SHP77 (cell line): ENCODE measurements at places on chromosomes 11 and 22.

DNA sequence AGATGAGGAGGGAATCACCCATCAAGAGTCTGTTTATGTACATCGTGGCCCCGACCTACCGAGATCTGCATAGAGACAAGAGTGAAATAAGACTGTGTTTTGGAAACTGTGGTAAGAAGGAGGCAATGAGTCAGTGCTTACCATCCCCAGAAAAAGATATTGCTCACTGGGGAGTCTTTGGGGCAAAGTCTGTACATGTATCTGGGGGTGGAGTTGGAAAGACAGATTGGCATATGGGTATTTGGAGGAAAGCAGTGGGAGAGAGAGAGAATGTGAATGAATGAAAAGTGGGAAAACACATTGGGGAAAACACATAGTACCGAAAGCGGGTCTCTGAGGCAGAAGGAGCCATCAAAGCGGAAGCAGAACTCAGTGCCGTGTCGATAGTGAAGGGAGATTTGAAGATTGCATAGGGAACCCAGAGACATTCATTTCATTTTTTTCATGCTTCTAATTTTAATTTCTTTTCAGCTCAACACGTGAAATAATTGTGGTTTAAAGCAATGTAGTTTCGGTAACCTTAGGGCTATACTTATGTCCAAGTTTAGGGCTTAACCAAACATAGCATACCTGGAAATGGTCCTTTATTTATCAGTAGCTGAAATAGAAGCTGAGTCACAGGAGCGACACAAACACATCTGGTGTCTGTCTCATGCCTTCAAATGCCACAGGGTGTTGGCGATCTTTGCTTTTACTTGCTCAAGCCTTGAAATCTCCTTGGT lies 98.6 kb upstream of the CD44 start:
- no peak for DNase-seq

DNA sequence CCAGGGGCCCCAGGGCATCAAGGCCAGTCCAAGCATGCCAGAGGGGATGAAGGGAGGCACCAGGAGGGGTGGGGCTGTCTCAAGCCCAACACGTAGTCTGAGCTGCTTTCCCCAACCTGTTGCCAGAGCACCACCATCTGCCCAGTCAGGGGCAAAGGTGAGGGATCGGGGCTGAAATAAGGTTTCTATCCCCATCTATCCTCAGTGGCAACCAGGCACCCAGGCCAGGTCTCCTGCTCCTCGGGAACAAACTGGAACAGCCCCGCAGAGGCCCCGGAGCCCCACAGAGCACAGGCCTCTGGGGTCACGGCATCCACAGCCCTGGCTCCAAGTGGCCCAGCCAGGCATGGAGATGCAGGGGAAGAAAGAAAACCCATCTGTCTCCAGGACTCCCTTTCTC lies 19.3 kb downstream of the STARD10 start:
- no peak for DNase-seq

DNA sequence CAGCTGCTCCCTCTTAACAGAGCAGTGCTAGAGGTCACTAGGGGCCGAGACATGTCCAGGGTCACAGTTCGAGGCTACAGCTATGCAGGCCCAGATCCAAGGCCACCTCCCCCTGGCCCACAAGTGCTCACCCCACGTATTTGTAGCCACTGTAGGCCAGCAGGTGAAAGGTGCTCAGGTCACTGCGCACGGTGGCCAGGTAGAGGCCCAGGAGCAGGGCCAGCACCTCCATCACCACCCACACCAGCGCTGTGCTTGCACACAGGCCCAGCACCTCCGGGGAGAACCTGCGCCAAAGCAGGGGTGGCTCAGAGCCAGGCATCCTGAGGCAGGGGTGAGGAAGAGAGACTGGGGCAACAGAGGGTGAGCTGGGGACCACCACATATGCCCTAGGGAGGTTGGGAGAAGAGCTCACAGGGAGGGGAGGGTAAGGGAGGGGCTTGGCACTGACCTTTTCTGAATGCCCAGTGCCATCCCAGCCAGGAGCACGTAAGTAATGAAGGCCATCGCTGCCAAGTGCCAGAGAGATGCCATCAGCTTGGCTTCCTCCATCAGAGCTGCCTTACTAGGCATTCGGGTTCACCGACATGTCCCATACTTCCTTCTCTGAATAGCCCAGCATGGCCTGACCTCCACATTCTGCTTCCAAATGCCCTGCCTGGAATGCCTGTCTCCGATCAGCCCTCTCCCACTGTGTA lies 3.5 kb downstream of the YIF1A start:
- DNase-seq: no peak

DNA sequence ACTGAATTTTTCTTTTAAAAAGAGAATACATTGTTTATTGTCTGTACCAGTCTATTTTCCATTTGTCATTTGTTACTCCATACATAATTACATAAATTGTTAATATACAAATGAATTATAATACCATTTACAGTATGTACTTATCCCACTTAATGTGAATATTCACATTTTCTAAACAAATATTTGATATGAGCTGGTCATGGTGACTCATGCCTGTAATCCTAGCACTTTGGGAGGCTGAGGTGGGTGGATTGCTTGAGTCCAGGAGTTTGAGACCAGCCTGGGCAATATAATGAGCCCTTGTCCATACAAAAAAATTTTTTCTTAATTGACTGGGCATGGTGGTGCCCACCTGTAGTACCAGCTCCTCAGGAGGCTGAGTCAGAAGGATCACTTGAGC lies 6.8 kb downstream of the SC5D start:
- no peak for DNase-seq

- DNase-seq: no peak
Measured at GRCh38 chr11:35289821-35290220, 129.5 kb downstream of the SLC1A2 start.

DNA sequence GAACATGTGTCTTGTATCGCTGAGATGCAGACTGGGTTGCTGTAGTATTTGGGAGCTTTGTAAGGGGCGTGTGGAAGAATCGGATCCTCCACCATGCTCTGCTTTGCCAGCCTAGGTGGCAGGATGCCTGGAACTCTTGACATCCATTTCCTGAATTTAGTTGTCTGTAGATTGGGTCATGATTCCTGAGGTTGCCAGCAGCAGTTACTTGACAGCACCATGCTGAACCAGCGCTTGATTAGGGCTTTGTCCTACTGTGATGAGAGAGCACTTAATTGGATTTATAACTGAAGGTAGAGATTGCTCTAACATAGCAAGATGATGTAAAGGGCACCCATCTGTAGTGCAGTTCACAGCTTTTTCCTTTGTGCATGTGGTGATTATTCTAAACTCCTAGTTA lies 75.6 kb upstream of the HORMAD2 start:
- DNase-seq: no peak

DNA sequence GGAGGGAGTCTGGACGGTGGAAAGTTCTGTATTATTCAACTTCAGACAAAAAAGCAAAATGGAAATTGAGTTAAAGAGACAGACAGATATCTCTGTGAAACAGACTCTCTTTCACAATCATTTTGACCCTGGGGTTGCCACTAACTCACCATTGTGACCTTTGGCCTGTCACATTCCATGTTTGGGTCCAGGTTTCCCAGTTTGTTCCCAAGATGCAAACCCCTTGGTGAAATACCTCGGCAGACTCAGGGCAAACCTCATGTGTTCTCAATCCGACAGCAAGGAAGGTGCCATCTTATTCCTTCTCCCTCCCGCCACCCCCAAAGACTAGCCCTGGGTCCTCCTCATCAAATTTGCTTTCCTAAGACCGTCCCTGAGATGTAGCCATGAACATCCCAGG lies 41.8 kb downstream of the GALNT18 start:
- no peak for DNase-seq

DNA sequence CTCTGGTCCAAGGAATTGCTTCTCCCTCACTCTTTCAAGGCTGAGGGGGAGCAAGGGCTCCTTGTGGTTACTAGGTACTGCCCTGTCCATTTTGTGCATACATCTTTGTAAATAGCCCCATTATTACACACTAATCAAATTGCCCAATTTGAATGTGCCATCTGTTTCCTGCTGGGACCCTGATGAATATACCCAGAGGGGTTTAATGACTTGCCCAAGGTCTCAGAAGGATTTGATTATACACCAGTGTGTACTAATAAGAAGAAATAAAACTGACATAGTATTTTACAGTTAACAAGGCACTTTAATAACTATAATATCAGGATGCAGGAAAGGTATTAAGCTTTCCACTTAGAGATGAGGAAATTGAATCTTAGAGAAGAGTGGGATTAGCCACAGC lies 64.6 kb upstream of the PTPRJ start:
- no peak for DNase-seq

DNA sequence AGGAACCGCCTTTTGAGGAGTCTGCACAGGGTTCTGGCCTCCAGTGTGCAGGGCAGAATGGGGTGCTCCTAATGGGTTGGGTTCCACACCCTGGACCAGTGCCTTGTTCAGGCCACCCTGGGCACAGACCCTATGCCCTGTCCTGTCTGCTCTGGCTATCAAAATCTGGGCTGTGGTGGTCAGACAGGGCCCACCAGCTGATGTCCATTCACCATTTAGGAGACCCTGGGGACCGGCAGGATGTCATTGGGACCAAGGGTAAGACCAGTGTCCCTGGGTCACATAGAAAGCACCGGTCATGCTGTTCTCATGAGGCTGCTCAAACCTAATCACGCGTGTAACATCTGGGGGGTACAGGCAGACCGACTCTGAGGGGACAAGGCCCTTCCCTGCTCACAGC lies 37.3 kb downstream of the PARVG start:
- no peak for DNase-seq

- no peak for DNase-seq
Measured at GRCh38 chr11:29527391-29527936, 489.4 kb downstream of the KCNA4 start.

GRCh38 chr22:25403811-25404471 lies 160.5 kb upstream of the GRK3 start:
- DNase-seq: no peak
